Heart right ventricle (tissue), 16 donors: ENCODE measurements at places on chromosomes 2 and 18. TPM values are rescaled to one million over a fixed set of nuclear protein-coding genes. Genes with fewer than 3 reads are reported as not detected.
A peak's percentile ranks its signal among the peaks of the same experiment; 100 is the strongest.

Gene SULT1C2
- total RNA-seq = 0.21 TPM

Gene CACNB4
- total RNA-seq = 0.22 TPM

Gene OTOF
- total RNA-seq = 0.10 TPM

- DNase-seq = peak; percentile 19
These were observed 53.6 kb downstream of the DPYSL5 start for GRCh38 chr2:26901326-26902183.

- no peak for DNase-seq
These were observed 110.3 kb upstream of the RMP24 start for GRCh38 chr18:35862119-35862640.

DNA sequence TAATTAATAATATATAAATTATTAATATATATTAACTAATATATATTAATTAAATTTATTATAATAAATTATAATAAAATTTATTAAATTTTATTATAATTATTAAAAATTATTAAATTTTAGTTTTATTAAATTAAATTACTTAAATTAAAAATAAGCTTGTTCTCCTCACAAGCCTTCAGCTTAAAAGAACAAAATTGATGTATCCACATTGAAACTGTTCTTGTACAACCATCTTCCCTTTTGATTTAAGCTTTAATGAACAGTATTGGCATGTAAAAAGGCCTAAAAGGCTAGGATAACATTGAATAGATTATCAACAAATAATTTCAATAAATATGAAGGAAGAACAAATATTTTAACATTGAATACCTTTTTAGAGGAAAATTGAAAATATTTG, 62.4 kb upstream of the XIRP2 start:
- no peak for DNase-seq

GRCh38 chr2:64023485-64024258, 4.4 kb upstream of the VPS54 start:
- no peak for DNase-seq

DNA sequence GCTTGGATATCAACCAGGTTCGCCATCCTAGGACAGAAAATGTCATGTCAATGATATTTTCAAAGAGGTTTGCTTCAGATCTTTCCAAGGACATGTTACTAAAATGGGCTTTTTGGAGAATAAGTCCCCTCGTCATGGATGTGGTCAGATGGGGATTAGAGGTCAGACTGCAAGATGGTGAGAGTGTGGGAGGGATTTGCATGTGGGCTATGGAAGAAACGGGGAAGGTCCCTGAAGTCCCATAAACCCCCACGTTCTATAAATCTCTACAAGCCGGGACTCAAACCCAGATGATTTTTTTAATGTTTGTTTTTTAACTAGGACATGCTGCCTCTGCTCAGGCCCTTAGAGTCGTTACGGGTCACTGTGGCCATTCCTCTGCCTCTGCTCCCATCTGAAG, 37.7 kb upstream of the IGFBP5 start:
- no peak for DNase-seq

- DNase-seq = no peak
These were observed 199.4 kb upstream of the REV1 start for GRCh38 chr2:99689145-99689742.

DNA sequence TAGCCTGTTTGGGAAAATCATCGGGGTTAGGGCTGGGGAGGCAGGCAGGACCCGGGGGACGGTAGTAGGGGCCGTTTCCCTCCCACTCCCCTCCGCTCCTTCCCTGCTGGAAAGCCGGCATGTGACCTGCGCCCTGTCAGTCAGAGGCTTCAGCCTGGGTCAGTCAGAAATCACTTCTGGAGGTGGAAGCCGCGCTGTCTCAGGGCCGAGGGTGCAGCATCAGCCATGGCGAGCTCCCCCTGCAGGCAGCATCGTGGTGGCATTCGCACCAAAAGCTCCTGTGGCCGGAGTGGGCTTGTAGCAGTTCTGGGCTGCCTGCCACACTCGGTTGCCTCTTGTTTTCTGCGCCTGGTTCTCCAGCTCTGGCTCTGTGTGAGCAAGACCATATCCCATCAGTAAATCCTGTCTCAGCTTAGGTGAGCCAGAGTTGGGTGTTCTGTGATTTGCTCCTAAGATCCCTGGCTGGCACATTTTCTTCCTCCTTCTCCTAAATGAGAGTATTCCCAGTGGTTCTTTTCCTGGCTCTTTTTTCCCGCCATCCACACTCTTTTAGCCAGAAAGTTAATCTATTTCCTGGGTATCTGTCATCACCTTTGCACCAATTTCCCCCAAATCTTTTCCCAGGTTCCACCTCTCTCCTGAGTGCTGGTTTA, 123.9 kb upstream of the CD302 start:
- DNase-seq = peak; percentile 76

Gene DPYSL5
- total RNA-seq = not detected

DNA sequence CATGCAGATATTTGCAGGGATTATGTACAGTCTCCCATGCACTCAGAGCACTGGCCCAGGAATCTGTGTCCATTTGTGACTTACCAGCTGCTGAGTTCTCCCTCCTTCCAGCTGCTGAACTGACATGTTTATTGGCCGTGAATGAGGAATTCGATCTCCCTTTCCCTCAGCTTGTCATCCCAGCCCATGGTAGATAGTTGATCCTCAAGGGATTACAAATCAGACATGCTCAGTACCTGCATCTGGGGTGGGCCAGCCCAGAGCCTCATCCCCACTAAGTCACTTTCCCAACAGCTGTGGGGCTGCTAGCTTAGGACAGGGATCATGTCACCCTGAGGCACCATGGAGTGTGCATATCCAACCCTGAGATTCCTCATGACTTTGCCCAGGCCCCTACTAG, 1284.9 kb upstream of the LRRTM1 start:
- no peak for DNase-seq

Gene GCKR
- total RNA-seq = not detected

DNA sequence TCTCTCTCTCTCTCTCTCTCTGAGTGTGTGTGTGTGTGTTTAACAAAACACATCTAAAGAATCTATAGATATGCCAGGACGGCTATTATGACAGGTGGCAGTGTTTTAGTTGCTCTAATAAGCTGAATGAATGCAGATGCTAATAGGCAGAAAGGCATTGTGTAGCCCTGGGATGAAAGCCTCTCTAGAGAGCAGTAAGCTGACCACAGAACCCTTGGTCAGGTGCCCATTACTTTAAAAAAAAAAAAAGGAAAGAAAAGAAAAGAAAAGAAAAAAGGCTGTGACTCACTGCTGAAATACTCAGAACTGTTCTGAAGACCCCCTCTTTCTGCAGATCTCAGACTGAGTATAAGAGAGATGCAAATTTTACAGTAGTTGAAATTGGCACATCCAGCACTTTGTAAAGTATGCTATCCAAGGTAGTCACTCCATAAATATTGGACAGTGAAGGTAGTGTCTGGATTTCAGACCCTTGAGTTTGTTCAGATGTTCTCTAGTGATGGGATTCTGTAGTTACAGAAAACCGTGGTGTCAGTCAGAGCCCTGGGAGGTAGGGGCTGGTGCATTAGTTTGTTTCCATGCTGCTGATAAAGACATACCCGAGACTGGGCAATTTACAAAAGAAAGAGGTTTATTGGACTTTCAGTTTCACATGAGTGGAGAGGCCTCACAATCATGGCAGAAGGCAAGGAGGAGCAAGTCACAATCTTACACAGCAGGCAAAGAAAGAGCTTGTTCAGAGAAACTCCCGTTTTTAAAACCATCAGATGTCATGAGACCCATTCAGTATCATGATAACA, 30.9 kb downstream of the OSBPL6 start:
- no peak for DNase-seq

DNA sequence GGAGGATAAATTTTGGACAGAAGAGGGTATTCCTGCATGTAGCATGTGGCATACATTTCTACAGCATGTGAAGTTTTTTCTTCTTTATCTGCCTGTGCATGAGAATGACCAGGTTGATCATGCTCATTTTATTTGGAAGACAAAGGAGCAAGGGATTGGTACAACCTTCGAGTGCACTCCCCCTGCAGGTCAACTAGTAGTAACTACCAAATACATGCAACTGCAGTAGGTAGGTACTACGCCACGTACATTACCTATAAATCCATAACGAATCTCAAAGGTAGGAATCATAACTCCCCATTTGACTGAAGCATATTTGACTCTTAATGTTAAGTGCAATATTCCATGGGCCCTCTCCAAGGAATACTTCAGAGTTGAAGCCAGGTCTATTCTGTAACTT, 763.9 kb downstream of the TSN start:
- DNase-seq = no peak

GRCh38 chr2:221553333-221553732, 18.8 kb downstream of the EPHA4 start:
- DNase-seq = no peak

Gene SUCLG1
- total RNA-seq = 295 TPM

Gene HAUS1
- total RNA-seq = 12.6 TPM
